ENCODE measurements at places on chromosomes 2 and 18.

- no peak for DNase-seq
Measured at GRCh38 chr2:62800618-62801017, 95.1 kb downstream of the EHBP1 start.

DNA sequence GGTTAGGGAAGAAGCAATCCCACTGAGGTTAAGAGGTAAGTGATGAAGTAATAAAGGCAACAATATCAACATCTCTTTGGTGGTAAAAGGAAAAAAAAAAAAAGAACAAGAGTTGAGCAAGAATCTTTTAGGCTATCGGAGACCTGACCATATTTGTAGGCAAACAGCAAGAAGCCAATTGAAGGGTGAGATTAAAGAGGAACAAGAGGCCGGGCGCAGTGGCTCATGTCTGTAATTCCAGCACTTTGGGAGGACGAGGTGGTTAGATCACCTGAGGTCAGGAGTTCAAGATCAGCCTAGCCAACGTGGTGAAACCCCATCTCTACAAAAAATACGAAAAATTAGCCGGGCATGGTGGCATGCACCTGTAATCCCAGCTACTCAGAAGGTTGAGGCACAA, 11.3 kb downstream of the VPS54 start:
- no peak for DNase-seq

DNA sequence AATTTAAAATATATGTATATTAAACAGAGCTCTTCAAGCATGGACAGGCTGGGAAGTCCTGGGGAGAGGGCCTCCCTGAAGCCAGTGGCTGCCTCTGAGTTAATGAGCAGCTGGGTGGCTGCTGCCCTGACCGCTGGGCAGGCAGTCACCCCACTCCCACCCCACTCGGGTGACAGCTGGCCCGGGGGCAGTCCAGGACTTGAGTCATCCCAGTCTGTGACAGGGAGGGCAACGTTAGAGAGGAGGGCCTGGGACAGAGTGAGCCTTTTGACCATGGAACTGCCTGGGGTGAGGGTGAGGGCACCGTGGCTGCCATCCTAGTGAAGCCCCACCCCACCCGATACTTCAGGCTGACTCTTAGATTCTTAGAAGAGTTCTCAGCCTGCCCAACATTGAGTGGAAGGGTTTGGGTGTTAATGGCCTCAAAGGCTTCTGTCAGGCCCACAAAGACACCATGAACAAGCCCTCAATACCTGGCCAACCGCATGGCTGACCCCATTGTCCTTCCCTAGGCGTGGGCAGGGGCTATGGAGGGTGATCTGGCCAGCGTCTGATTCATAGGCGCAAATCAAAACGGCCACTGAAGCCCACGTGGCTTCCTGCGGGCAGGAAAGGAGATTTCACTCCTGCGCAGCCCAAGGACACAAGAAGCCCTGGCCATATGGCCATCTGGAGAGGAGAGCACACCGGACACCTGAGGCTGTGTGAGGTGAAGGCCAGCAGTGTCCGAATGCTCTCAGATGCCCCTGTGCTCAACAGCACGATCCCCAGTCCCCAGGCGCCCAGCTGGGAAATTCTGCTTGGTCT, 47.5 kb downstream of the MRPS5 start:
- DNase-seq, result no peak

DNA sequence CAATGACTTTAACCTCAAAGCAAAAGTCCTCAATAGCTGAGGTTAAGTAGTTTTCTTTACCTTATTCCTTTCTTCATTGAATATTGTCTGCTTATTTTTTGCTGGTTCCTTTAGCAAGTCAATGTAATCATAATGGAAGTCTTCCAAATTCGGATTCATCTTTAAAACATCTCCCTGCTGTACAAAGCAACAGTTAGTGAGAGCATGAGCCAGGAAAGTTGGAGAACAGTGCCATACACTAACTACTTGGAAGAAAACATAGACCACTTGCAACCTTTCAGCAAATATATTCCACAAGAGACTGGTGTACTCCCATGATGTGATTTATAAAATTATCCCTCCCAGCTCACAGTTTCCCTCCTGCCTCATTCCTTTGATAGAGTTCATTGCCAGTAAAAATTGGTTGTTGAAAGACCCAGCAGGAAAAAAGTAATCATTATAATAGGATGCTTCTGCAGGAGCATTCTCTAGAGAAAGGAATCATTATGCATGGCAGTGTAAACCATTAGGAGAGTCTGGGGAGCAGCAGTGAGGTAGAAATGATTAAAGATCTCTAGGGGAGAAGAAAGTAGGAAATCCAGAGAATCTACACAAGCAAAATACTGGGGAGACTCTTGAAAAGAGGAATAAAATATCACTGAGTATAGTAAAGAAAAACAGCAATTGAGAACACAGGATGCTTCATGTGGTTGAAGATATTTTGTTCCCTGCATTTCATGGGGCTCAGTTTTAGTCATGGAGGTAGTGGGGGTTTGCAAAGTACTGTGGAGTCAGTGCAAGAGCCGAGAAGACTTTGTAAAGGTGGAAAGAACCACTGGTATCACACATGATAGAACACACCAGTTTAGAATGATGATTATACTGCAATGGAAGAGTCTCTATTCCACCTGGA, 38.6 kb upstream of the TTN start:
- no peak for DNase-seq

DNA sequence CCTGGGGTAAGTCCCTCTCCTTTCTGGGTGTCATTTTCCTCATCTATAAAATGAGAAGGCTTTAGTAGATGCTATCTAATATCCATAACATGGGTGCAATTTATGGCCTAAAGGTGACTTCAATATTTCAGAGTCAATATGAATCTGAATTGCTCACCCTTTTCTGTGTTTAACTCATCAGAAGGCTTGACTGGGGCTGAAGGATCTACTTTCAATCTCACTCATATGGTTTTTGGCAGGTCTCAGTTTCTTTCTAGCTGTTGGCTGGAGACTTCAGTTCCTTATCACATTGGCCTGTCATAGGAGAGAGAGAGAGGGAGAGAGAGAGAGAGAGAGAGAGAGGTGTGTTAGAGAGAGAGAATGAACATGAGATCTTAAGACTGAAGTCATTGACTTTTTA, 343.7 kb upstream of the MEX3C start:
- DNase-seq, result no peak

- no peak for DNase-seq
Measured at GRCh38 chr2:8357738-8358518, 323.9 kb upstream of the ID2 start.

DNA sequence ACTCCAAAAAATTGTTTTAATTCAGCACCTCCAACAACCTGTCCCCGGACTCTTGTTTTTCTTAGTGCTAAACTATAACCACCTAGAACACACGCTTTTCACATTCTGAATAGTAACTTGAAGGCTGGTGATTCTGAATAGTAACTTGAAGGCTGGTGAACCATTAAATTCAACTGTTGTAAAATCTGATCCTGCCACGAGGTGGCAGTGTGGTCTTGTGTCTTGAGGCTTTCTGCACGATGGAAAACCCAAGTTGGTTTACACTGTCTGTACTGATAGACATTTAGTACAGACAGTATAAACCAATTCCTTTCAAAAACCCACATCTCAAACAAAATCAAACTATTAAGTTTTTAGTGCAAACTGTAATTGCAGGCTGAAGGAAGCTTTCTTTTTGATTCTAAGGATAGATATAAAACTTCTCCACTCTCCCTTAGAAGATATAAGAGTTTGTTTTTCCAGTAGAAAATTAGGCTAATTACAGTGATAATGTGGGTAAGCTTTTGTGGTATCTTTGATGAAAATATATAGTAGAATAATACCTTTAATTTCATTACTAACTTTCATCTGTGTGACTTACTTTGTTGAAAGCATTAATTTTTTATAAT, 57.6 kb downstream of the VAPA start:
- no peak for DNase-seq

DNA sequence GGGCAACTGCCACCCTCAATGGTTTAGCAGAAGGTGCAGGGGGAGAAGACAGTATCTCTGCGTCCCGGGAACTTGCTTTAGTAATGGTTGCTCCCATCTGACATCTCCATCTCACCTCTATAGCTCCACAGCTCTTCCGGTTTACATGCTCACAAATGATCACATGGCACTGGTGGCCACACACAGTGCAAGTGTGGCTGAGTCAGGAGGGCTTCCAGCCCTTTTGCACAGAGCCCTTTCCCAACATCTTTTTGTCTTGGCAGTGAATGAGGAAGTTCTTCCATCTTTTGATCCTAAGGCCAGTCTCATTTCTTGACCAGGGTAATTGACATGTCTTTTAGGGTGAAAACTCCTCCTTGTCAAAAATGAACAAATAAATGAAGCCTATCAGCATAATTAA, 347.7 kb downstream of the LPIN1 start:
- DNase-seq, result no peak

- no peak for DNase-seq
Measured at GRCh38 chr2:239959059-239959971, 65.8 kb downstream of the NDUFA10 start.

DNA sequence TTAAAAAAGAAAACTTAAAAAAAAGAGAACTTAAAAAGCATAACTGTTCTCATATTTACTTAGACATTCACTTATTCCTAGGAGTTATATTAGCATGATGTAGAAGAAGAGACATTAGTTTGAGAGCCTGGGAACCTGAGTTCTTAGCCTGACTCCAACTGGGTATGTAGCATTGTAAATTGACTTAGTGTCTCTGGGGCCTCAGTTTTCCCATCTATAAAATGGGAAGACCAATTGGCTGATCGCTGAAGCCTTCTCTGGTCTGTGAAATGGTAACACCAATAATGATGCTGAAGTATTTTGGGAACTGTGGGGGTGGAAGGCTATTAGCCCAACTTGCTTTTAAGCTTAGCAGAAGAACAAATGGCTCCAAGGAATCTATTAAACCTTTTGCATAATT, 55.9 kb downstream of the CABLES1 start:
- DNase-seq, result no peak

- no peak for DNase-seq
Measured at GRCh38 chr2:239106314-239106908, 258.5 kb downstream of the TWIST2 start.

DNA sequence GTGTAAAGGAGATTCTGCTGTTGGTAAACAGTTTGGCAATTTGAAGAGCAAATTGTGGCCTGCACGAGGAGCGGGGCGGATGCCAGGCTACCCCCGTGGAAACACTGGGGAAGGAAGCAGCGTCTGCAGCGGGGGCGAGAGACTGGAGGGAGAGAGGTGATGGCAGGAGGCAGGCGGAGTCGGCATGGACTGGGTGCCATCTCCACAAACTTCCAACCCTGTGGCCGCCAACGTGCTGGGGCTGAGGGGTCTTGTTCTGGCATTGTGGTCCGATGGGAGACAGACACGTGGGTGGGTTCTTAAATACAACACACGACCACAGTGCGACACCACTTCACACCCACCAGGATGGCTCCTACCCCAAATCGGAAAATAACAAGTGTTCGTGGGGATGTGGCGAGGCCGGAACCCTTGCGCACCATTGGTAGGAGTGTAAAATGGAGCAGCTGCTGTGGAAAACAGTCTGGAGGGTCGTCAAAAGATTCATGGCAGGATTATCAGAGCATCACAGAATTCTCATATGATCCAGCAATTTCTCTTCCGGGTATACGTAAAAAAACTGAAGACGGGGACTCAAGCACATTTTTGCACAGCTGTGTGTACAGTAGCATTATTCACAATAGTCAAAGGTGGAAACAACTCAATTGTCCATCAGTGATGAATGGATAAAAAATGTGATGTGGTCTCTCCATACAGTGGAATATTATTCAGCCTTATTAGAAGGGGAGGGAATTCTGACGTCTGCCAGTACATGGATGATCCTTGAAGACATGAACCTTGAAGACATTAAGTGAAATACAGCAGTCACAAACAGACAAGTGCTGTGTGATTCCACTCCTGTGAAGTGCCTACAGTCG, 82.4 kb upstream of the HPCAL1 start:
- DNase-seq, result no peak

- DNase-seq, result no peak
Measured at GRCh38 chr2:238369591-238370040, 49.3 kb downstream of the TRAF3IP1 start.

- DNase-seq, result no peak
Measured at GRCh38 chr2:58853420-58853819, 612.3 kb upstream of the FANCL start.

DNA sequence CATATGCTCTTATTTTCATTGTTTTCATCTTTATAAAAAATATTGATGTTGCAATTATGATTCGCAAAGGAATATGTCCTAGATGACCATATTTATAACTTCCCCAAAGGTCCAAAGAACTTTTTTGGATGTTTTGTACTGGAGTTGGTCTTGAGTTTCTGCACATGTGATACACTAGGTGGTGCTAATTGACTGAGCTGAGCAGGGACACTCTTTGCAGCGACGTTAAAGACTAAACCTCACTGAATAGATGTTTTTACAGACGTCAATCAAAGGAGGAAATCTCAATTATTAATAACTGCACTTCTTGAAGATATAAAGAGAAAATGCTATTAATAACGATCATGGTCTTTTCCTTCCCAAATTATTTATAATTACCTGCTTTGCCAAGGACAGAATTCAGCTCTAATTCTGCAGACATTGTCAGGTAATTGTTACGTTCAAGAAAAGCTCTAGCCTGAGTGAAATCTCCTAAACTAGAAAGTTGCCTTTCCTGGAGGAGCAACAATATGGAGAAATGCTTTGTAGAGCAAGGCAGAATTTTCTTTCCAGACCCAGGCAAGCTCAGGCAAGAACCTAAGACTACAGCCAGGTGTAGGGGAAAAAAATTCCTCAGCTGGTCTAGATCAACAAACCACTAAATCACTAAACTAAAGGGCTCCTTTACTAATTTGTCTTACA, 119.3 kb upstream of the RBBP8 start:
- DNase-seq, result no peak

DNA sequence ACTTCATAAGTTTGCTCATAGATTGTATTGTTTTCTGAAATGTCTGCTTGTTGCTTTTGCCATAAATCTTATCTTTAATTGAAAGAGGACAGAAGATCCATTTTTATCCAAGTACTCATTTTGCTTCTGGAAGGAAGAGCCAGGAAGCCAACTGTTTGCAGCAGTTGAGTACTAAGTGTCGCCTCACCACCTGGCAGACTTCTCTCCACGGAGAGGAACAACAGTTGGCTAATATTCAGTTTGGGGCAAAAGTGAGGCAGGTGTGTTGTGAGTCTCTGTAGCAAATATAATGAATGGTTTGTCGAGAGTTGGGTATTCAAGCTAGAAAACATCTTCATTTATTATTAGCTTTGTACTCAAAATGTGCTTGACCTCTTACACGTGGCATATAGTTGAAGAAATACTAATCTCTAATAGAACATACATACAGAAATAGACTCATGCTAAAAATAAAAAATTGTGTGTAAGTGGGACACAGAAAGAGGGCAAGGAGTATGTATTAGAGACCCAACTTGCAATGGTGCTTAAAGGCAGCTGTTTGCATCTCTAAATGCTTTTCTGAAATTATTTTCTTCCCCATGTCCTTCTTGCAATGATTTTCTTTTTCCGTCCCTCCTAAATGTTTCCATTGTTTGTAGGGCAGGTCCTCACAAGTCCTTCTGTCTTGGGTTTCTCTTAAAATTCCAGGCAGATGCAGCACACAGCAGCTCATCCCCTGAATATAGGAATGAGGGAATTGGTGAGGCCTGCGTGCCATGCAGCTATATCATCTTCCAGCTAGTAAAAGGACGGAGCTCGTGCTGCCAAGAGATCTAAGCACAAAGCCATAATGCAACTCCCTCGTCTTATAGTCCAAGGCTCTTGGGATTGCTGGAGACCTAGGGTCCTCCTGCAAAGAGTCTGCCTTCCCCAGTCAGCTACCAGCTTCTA, 44.8 kb upstream of the MAP3K20 start:
- DNase-seq, result no peak

- no peak for DNase-seq
Measured at GRCh38 chr2:27885234-27885633, 5.0 kb downstream of the RBKS start.

GRCh38 chr2:226721541-226721940, 78.1 kb downstream of the IRS1 start:
- DNase-seq, result no peak

- DNase-seq, result no peak
Measured at GRCh38 chr2:240952496-240953246, 45.7 kb upstream of the SNED1 start.
